ENCODE measurements at places on chromosomes 5 and 9. TPM values are rescaled to one million over a fixed set of nuclear protein-coding genes. Genes with fewer than 3 reads are reported as not detected.

DNA sequence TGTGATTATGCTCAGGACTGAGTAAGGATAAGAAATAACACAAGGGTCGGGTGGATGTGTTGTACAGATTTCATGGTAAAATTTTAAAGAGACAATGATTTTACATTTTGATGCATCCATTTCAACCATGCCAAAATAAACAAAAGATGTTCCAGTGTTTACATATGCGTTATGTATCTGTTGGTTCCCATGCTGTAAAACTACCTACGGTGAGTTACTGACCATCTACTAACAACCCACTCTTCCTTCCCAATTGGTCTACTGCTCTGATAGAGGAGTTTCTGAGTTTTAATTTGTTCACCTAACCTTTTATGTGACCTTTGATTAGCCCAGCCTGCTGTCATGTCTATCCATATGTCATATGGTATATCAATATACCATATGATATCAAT lies 1697.1 kb downstream of the MAT2B start:
- H3K27me3 ChIP-seq, result no peaks in the 10 kb centered on the region
- no peak for DNase-seq
- no peak overlapping the region for H3K4me3 ChIP-seq
- H3K4me1 ChIP-seq, result no peaks in the 10 kb centered on the region
- H3K27ac ChIP-seq, result no peak overlapping the region
- H3K36me3 ChIP-seq, result no peaks in the 10 kb centered on the region

- no peak for DNase-seq
- H3K4me3 ChIP-seq, result no peak overlapping the region
- no peaks in the 10 kb centered on the region for H3K4me1 ChIP-seq
Measured at GRCh38 chr9:112000743-112001142, 104.1 kb downstream of the UGCG start.

DMRT3 gene
- total RNA-seq, result not detected

- peak overlapping the region; percentile 79 for H3K27ac ChIP-seq
- no peak overlapping the region for H3K4me3 ChIP-seq
Measured at GRCh38 chr5:126508962-126509279, 85.7 kb downstream of the GRAMD2B start.

PCDHB5 gene
- total RNA-seq, result 1.8 TPM

DNA sequence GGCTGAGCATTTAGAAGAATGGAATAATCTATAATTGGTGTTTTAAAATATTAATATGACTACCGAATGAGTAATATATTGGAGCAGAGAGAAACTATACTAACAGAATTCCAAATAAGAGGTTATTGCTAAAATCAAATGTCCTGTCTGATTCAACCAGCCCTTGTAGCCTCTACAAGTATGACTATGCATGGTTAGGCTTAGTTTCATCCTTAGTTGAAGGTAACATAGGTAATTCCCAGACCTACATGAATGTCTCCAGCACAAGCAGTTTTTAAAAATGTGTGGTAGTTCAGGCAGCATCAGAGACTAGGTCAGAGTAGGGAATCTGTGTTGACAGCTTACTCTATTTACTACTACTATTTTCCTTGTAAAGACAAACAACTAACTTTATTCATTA lies 51.7 kb upstream of the SLC27A6 start:
- no peaks in the 10 kb centered on the region for H3K4me1 ChIP-seq
- no peak for DNase-seq
- H3K27ac ChIP-seq, result no peak overlapping the region
- H3K4me3 ChIP-seq, result no peak overlapping the region
- H3K36me3 ChIP-seq, result no peaks in the 10 kb centered on the region

GRCh38 chr5:84725946-84726570 lies 341.4 kb upstream of the EDIL3 start:
- H3K27ac ChIP-seq, result no peak overlapping the region
- H3K36me3 ChIP-seq, result no peaks in the 10 kb centered on the region
- no peak for DNase-seq
- no peak overlapping the region for H3K4me3 ChIP-seq

ORM2 gene
- not detected for total RNA-seq

DNA sequence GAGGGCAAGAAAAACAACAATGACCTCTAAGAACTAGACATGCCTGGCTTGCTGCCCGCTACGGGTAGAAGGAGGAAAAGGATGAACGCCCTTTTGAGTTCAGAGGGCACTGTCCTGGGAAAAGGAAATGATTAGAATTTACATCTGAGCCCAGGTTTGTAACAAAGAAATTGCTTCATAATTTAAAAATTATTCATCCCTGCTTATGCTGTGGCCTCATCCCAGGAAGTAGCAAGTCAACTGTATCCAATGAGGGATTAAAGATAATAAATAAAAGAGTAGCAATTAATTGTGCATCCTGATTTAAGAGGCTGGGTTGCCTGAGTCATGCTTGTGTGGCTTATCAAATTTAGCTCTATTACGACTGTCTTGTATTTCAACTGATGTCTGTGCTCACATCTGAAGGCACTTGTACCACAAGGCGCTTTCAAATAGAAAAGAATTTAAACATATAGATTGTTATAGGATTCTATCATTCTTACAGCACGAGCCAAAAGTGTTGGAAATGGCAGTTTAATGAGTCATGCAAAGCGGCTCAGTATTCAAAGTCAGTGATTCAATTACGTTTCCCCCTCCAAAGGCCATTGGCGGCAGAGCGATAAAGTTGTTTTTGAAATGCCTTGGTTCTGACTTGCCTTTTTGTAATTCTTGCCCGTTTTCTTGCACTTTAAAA lies 40.0 kb upstream of the DMRT1 start:
- no peaks in the 10 kb centered on the region for H3K4me1 ChIP-seq
- no peaks in the 10 kb centered on the region for H3K27me3 ChIP-seq
- no peak overlapping the region for H3K27ac ChIP-seq
- no peak overlapping the region for H3K4me3 ChIP-seq

- no peak overlapping the region for H3K27ac ChIP-seq
- H3K36me3 ChIP-seq, result no peaks in the 10 kb centered on the region
- no peaks in the 10 kb centered on the region for H3K27me3 ChIP-seq
- DNase-seq, result peak; percentile 27
- no peak overlapping the region for H3K4me3 ChIP-seq
Measured at GRCh38 chr9:138009016-138009802, 131.6 kb downstream of the CACNA1B start.

- no peak for DNase-seq
- H3K27ac ChIP-seq, result no peak overlapping the region
- H3K27me3 ChIP-seq, result no peaks in the 10 kb centered on the region
- no peak overlapping the region for H3K4me3 ChIP-seq
- H3K36me3 ChIP-seq, result no peaks in the 10 kb centered on the region
Measured at GRCh38 chr5:106127341-106127781, 1543.4 kb downstream of the EFNA5 start.

GRCh38 chr5:171455522-171455921 lies 36.1 kb downstream of the FGF18 start:
- H3K4me1 ChIP-seq, result peaks cover 9% of the 10 kb centered on the region
- H3K27ac ChIP-seq, result no peak overlapping the region
- H3K27me3 ChIP-seq, result no peaks in the 10 kb centered on the region
- DNase-seq, result no peak
- H3K36me3 ChIP-seq, result no peaks in the 10 kb centered on the region
- no peak overlapping the region for H3K4me3 ChIP-seq

RANBP17 gene
- total RNA-seq, result 81.4 TPM

TLX3 gene
- not detected for total RNA-seq

GRCh38 chr9:3648266-3648665 lies 122.5 kb upstream of the RFX3 start:
- no peak overlapping the region for H3K27ac ChIP-seq
- H3K27me3 ChIP-seq, result no peaks in the 10 kb centered on the region
- no peak for DNase-seq

DNA sequence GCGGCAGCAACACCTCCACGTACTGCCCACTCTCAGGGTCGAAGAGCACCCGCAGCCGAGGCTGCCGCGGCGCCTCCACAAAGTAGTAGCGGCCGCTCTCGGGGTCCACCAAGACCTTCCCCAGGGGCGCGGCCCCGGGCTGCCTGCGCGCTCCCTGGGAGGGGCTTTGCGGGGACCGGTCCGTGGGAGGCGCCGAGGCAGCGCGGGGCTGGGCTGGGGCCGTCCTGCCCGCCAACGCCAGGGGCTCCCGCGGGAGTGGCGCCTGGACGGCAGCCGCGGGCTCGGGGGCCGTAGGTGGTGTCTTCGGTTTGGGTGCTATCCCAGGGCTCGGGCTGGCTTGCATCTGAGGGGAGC lies 2.6 kb upstream of the MZB1 start:
- no peak for DNase-seq
- peaks cover 56% of the 10 kb centered on the region for H3K4me1 ChIP-seq
- peaks cover 31% of the 10 kb centered on the region for H3K27me3 ChIP-seq
- peak overlapping the region; percentile 65 for H3K4me3 ChIP-seq

FAM221B gene
- not detected for total RNA-seq

DNA sequence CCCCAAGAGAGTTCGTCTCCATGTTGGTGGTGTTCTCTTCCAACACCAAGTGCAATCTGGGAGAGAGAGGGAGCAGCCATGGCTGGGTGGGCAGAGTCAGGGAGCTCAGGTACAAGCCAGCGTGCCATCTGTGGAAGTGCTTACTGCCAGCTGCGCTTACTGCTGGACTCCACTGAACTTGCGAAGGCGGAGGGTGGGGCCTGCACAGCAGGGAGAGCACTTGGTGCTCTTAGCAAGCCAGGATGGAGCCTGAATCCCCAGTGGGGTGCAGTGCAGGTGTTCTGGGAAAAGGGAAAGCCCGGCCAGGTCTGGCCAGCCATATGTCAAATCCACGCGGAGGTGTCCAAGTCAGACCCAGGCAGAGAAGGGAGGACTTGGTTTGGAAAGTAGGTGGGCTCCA lies 142.0 kb downstream of the FANCC start:
- H3K4me1 ChIP-seq, result no peaks in the 10 kb centered on the region
- DNase-seq, result peak; percentile 13
- H3K4me3 ChIP-seq, result no peak overlapping the region
- H3K27ac ChIP-seq, result no peak overlapping the region
- H3K27me3 ChIP-seq, result no peaks in the 10 kb centered on the region
- no peaks in the 10 kb centered on the region for H3K36me3 ChIP-seq

DNA sequence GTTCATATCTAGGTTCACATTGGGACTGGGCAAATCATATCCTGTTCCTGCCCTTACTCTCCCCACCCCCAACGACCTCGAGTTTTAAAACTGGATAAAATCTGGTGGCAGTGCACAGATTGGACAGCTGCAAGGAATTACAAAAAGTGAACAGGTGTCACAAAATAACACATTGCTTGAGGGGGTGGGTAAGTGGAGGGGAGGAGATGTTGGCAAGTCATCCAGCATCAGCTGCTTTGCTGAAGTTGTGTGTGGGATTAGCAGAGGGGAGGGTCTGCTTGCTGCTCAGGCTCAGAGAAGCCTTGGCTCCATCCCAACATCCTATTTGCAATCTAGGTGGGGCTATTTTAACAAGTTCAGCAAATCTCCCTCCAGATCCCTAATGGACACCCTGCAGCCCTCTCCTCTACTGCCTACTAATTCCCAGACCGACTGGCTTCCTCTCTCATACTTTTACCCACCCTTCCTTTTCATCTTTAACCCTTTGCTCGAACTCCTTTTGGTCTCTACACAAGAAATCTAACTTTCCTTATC lies 39.8 kb upstream of the SLC24A2 start:
- DNase-seq, result no peak
- H3K4me3 ChIP-seq, result no peak overlapping the region
- no peaks in the 10 kb centered on the region for H3K27me3 ChIP-seq
- no peak overlapping the region for H3K27ac ChIP-seq
- no peaks in the 10 kb centered on the region for H3K4me1 ChIP-seq

RGS14 gene
- total RNA-seq, result 21.3 TPM

LECT2 gene
- total RNA-seq, result not detected

DNA sequence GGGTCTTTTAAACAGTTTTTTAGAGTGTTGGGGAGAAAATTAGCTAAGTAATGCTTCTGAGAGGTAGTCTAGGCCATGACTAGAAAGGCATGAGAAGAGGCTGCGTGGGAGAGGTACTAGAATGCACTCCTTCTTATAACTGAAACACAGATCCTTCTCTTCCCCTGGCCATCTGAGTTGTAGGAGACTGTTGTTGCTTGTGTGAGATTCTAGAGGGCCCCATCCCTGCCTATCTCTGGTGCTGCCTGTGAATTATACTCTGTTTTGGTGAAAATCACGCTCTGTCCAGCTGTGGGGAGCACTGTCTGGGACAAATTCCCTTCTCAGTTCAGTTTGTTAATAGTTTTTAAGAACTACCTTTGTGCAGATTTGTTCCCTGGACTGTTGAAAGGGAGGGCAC lies 37.5 kb downstream of the MAP1B start:
- H3K4me3 ChIP-seq, result no peak overlapping the region
- no peaks in the 10 kb centered on the region for H3K27me3 ChIP-seq
- no peaks in the 10 kb centered on the region for H3K4me1 ChIP-seq
- DNase-seq, result no peak

GRCh38 chr9:136803551-136804508 lies 3.9 kb upstream of the RABL6 start:
- H3K27ac ChIP-seq, result no peak overlapping the region
- DNase-seq, result no peak
- H3K36me3 ChIP-seq, result no peaks in the 10 kb centered on the region
- H3K4me3 ChIP-seq, result no peak overlapping the region
- H3K27me3 ChIP-seq, result no peaks in the 10 kb centered on the region

DNA sequence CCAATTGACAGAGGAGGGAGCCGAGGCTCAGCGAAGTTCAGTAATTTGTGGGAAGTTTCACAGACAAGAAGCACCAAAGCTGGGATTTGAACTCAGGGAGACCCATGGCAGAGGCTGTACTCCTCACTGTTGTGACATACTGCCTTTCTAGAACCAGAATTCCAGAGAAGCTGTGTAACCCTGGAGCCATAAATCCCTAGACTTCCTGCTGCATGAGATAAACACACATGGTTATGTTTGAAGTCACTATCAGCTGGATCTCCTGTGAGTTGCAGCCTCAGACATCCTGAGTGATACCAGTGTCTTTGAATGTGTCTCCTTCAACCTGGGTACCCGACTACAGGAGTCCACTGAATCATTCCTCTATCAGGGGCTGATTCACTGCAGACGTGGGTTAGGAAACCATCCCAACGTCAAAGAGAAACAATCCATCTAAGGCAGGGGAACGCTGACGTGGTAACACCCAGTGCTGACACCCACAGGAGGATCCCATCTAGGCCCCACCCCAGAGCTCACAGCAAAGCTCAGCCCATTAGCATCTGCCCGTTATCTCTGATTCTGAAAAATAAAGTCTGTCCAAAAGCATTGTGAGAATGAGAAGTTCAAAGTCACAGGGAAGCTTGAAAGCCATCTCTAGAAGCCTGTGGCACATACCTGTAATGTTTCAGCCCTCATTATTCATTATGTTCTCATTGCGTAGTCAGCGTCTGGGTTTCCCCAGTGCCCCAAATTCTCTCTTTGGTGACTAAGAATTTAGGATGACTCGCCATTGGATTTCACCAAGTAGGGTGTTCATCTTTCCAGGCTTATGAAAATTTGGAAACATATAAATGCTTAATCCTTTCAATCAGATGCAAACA lies 36.3 kb upstream of the BASP1 start:
- no peaks in the 10 kb centered on the region for H3K36me3 ChIP-seq
- H3K4me3 ChIP-seq, result no peak overlapping the region
- DNase-seq, result no peak
- H3K27ac ChIP-seq, result peak overlapping the region; percentile 38
- H3K27me3 ChIP-seq, result no peaks in the 10 kb centered on the region
- H3K4me1 ChIP-seq, result peaks cover 35% of the 10 kb centered on the region

GRCh38 chr5:113776168-113776567 lies 262.7 kb downstream of the YTHDC2 start:
- no peaks in the 10 kb centered on the region for H3K27me3 ChIP-seq
- no peaks in the 10 kb centered on the region for H3K4me1 ChIP-seq
- H3K4me3 ChIP-seq, result no peak overlapping the region
- no peak overlapping the region for H3K27ac ChIP-seq
- H3K36me3 ChIP-seq, result no peaks in the 10 kb centered on the region
- no peak for DNase-seq

TTLL11 gene
- total RNA-seq, result 14.9 TPM

GRCh38 chr9:3256571-3257330 lies 269.1 kb downstream of the RFX3 start:
- no peak for DNase-seq
- no peak overlapping the region for H3K4me3 ChIP-seq
- no peaks in the 10 kb centered on the region for H3K27me3 ChIP-seq
- no peaks in the 10 kb centered on the region for H3K4me1 ChIP-seq

MCTP1 gene
- 40.0 TPM for total RNA-seq
